ENCODE measurements at places on chromosomes 12 and 14.

DNA sequence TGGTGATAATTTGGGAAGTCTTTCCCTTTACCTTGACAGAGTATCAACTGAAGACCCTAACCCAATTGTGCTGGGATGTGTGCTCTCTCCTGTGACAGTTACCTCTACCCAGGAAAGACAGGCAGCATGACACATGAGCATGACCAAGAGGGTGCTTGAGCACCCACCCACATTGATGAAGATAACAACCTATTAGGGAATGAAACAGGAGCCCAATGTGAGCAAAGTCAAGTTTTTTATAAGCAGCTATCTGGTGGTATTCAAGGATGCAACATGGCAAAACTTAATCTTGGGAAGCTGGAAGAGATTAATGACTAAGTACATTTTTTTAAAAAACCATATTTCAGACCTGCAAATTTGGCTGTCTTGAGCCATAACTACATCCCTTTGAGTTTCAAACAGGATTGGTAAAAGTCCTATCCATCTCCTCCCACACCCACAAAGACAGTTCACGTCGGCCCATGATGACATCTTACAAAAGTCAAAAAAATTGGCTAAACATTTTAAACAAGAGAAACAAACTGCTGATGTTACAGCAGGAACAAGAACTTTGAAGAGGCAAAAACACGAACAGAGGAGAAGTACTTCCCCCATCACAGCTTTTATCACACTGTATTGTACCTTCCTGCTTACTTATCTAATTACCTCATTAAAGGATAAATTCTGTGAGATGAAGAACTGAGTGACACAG is 60.3 kb downstream of the MED13L start:
- DNase-seq = no peak

GRCh38 chr12:79236920-79237319 is 372.3 kb downstream of the SYT1 start:
- no peak for DNase-seq

DNA sequence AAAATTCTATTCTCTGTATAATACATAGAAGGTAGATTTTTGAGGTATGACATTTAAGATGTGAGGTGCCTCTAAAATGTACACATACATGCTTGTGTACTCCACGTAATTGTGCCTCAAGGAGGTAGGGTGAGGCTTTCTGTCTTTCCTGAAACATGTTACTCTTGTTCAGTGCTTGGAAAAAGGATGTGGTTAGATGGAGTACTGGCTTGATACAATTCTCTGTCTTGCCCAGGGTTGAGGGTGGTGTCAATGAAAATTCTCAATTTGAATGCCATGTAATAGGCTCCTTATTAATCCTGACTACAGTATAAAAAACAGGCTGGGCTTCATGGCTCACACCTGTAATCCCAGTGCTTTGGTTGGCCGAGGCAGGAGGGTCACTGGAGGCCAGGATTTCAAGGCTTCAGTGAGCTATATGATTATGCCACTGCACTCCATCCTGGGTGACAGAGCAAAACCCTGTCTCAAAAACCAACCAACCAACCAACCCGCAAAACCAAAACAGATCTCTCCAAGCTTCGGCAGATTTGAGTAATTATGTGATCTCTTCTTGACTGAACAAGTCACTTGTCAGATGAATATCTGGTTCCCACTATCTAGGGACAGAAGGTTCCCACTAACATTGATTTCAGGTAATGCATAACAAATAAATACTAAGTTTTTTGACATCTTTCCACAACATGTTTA is 41.6 kb downstream of the RCOR1 start:
- no peak for DNase-seq

DNA sequence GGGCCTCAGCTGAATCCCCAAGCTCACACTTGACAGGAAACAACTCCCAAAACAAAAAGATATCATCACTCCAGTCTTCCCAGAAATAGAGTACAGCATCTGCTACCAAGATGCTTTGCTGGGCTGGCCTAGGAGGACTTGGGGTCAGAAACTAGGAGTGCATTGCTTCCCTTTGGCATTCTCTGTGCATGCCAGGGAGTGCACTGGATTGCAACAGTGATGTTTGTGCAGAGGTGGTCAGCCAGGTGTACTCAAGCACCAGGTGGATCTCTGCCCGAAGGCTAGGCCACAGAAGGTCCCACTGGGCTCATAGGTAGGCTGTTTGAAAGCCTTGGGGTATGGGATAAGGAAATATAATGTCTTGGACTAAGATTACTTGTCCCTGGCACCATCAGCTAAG is 51.1 kb downstream of the RAB35 start:
- DNase-seq = no peak

DNA sequence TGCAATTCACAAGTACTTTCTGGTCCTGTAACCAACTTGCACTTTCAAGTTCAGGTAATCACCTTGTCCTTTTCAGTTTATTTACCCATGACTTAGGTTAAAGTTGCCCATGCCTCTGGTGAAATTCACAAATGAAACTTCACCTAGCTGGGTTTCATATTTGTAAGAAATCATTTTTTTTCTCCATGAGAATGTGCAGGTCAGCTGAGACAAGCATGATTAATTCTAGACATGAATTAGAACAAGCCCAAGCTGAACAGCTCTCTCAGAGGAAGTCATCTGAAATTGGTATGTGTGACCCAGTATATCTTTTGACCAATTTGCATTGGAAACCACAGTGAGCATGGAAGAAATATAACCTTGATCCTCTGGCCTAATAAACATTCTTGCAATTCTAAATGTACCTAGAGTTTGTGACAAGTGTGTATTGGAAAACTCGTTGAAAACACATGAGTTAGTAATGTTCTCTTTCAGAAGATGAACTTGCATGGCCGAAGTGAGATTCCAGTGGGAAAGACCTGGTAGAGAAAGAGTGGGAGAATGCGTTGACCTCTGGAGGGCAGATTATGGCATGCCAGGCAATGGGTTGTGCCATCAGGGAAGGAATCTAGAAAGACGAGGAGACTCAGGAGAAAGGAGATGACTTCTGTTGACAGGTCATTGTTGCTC is 486.5 kb downstream of the ZFP36L1 start:
- DNase-seq = no peak

DNA sequence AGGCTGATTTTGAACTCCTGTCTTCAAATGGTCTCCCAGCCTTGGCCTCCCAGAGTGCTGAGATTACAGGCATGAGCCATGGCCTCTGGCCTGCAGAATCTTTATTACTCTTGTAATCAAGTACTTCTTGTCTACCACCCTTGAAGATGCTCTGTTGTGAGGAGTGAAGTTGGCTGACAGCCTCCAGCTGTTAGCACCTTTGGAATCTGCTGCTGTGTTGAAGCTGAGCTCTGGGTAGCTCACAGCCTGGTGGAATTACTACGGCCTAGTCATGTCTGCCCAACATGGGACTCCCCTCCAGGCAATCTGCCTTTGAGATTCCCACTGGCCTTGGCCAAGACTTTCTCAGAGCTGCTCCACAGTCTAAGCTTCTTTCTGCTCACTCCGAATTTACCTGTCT is 5.8 kb upstream of the C12orf75 start:
- no peak for DNase-seq

- no peak for DNase-seq
Observed at GRCh38 chr12:82176761-82177490, 181.3 kb downstream of the CCDC59 start.

- DNase-seq = peak; percentile 98
Observed at GRCh38 chr14:99758121-99758821, 34.9 kb upstream of the EML1 start.

DNA sequence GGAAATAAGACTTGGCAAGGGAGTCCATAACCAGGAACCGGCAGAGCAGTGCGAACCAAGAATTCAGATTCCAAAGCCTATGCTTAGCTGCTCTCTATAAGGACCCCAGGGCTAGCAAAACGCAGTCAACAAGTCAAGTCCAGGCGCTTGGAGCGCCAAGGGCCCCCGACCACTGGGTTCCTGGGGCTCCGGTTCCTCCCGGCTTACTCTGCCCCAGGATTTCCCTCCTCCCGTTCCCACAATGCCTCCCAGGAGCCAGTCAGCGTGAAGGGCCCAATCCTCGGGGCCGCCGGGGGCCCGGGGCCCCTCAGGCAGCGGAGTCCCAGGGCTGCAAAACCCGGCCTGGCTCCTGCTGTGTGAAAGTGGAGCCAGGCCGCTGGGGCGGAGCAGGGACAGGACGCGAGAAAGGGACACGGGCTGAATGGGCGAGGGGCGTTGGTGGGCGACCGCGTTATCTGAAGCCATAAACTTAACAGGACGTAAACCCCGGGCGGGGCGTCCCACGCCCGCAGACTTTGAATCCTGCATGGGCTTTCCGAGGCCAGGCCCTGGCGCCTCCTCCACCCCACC is 1.5 kb downstream of the KRT8 start:
- DNase-seq = peak; percentile 59

DNA sequence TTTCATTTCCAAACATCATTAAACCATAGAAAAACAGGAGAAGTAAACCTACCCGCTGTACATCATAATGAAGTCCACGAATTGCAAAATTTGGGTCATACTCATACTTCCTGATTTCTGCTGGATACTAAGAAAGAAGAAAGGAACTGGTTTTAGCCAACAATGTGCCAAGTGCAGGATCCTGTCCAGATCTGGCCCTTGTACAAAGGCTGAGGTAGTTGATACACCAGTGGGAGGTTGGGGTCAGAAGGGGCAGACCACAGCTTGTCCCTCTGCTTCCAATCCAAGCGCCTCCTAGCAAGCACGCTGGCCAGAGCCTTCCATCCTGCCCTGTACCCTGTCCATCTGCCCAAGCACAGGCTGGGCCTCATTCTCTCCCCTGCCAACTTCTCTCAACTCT is 34.2 kb downstream of the NT5DC3 start:
- DNase-seq = peak; percentile 78

- DNase-seq = no peak
Observed at GRCh38 chr12:17372508-17372907, 717.5 kb downstream of the RERGL start.

GRCh38 chr14:41636492-41637392 is 30.1 kb downstream of the LRFN5 start:
- no peak for DNase-seq

DNA sequence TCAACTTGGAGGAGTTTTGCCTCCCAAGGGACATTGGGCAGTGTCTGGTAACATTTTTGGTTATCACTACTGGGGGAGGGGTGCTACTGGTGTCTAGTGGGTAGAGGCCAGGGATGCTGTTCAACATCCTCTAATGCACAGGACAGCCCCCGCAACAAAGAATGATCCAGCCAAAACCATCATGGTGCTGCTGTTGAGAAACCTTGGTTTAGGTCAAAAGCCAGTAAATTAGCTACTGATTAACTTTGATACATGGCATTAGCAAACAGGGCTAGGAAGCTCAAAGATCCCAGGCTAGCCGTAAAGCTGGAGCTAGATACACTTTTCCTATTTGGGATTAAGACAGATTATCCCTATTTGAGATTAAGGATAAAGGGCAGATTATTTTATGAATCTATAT is 8.8 kb downstream of the ALKBH2 start:
- DNase-seq = no peak

- no peak for DNase-seq
Observed at GRCh38 chr12:108846290-108846701, 11.1 kb downstream of the SSH1 start.

DNA sequence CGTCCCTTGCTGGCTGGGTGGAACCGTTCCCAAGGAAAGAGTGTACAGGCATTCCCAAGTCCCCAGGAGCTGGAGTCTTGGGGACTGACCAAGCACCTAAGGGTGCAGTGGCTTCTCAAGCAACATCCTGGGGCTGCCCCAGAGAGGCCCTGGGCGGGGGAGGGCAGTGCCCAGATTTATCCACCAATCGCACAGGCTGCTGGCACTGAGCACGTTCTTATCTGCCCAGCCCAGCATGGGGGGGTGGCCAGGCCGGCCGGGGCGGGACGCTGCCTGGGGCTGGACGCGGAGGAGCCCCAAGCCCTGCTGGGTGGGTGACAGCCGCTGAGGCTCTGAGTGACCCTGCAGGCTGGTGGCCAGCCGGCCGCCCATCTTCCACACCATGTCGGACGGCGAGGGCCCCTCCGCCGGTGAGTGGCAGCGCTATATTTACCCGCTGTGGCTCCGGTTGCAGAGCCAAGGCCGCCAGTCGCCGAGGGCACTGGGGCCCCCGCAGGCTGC is 53.4 kb downstream of the CYP46A1 start:
- no peak for DNase-seq

- no peak for DNase-seq
Observed at GRCh38 chr14:76666746-76667145, 94.5 kb upstream of the VASH1 start.

DNA sequence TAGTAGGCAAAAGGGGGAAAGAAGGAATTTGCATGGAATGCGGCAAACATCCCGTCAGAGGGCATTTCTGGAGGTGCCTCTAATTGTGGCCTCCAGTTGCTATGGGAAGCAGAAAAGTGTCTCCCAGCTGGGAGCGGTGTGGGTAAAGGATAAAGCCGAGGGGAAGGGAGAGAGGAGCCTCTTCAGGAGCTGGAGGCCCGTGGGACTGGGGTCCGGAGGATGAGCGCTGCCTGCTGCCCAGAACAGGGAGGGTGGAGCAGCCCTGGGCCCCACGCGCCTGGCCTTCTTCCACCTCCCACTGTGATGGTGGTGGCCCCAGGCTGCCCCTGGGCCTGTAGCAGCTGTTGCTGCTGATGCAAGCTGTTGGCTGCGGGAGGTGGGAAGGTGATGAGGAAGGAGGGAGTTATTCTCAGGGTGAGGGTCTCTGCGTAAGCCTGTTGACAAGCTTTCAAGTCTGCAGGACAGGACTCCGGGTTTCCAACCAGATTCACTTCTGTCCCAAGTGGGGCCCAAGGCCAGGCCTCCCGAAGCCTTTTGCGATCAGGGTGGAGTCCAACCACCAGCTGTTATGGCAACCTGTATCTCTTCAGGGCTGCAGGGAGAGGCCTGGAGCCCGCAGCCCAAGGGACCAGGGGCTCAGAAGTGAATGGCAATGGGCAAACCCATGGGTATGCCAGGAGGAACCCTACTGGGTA is 19.1 kb upstream of the PGF start:
- no peak for DNase-seq

DNA sequence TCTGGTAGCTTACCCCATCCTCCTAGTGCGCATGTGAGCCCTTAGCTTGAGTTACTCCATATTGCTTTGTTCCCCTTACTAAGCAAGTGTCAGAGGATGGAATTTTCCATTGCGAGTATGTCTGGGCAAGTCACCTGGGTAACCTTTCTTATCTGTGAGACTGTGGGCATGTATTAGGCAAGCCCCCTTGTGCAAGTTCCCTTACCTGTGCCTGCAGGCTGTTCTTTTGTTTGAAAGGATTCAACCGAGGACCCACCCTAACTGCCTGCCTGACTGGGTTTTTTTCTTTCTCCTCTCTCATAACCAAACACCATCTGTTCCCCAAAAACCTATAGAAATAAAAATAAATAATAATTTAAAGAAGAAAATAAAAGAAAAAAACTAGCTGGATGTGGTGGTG is 22.3 kb upstream of the PPP2R5E start:
- DNase-seq = no peak

GRCh38 chr14:76256545-76256944 is 104.8 kb downstream of the GPATCH2L start:
- peak; percentile 62 for DNase-seq

DNA sequence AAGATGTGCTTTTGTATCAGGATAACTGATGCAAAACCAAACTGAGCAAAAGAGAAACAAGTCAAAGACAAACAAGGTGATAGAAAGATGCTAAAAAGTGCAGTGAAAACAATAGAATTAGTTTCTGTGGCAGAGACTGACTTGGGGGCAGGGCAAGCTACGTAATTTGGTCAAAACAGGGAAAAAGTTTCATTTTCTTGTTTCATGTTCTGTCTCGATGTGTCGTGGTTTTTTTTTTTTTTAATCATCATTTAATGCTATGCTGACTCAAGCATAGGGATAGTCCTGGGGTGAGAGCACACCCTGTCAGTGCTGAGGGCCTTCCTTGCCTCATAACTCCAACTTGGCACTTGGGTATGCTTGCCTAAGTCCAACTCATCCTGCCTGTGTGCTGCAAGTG is 144.1 kb upstream of the PTPRQ start:
- peak; percentile 21 for DNase-seq

Measured in fibroblast of mammary gland (primary cell).